NCI-H187 (cell line): ENCODE measurements at places on chromosomes 6 and 20.

- no peak for DNase-seq
Measured at GRCh38 chr20:61761453-61762166, 304.1 kb downstream of the TAF4 start.

DNA sequence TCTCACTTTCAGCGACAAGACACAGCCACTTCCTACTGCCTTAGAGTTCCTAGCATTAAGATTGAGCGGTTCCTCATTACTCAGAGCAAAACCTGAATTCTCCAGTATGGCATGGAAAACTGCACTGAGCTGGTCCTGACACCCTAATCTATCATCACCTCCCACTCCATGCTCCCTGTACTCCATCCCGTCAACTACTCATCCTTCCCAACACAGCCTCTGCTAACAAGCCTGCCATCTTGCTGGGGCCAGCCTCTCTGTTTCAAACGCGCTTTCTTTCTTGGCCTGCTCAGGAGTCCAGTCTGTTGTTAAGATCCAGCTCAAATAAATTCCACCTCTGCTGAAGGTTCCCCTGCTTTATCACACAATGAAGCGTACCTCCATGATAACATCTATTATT lies 12.0 kb downstream of the PRKN start:
- DNase-seq = no peak

GRCh38 chr6:134517868-134518267 lies 200.0 kb upstream of the SGK1 start:
- DNase-seq = no peak

GRCh38 chr6:34340906-34341480 lies 51.5 kb downstream of the NUDT3 start:
- no peak for DNase-seq

GRCh38 chr20:32113591-32114260 lies 4.2 kb downstream of the TM9SF4 start:
- DNase-seq = no peak

GRCh38 chr6:143823548-143823947 lies 19.6 kb upstream of the LTV1 start:
- no peak for DNase-seq

DNA sequence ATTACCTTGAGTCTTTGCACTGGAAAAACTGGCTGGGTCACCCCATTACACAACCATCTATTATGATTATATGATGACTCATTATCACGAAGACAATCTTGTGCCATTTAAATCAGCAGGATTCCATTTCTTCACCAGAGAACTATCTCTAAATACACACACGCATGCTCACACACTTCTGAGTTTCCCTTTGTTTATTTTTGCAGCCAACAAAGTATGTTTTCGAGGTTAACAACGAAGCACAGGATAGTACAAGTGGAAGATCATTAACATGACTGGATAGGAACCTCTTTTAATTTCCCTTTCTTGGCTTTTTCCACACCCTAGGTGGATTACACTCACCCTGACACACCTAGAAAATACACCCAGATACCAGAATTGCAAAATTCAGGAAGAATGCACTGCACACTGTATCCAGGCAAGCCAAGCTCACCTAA lies 18.9 kb downstream of the PERP start:
- no peak for DNase-seq

GRCh38 chr6:161064915-161065314 lies 73.3 kb downstream of the MAP3K4 start:
- DNase-seq = no peak

- no peak for DNase-seq
Measured at GRCh38 chr6:53984163-53984562, 127.1 kb upstream of the MLIP start.

DNA sequence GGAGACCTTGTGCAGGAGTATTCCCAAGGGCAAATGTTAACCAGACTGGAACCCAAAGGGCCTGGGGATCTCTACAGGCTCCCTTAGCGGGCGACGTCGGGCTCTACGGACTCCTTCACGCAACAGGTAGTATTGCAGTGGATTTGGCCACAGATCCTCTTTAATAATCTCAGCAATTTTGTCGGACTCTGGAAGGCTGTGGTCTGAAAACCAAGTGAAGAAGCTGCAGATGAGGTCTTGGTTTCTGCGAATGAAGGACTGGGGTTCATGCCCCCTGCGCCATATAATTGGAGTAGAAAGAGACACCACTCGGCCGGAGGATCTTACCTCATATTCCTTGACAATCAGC lies 1.3 kb downstream of the TSPYL1 start:
- no peak for DNase-seq

- no peak for DNase-seq
Measured at GRCh38 chr20:48740712-48741111, 87.1 kb downstream of the PREX1 start.

DNA sequence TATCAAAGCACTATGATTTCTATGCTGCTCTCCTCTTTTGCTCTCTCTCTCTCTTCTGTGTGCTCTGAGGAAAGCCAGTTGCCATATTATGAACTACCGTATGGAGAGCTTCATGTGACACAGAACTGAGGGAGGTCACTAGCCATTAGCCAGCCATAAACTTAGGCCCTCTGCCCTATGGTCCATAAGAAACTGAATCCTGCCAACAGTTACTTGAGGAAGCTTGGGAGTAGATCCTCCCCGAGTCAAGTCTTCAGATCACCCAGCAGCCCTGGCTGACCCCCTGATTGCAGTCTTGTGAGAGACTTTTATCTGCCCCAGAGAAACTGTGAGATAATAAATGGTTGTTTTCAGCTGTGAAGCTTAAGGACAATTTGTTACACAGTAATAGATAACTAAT lies 5.7 kb upstream of the PEX7 start:
- DNase-seq = no peak

- DNase-seq = no peak
Measured at GRCh38 chr6:113067612-113068275, 720.6 kb downstream of the RFPL4B start.
